ENCODE measurements at places on chromosomes 3 and 15.

DNA sequence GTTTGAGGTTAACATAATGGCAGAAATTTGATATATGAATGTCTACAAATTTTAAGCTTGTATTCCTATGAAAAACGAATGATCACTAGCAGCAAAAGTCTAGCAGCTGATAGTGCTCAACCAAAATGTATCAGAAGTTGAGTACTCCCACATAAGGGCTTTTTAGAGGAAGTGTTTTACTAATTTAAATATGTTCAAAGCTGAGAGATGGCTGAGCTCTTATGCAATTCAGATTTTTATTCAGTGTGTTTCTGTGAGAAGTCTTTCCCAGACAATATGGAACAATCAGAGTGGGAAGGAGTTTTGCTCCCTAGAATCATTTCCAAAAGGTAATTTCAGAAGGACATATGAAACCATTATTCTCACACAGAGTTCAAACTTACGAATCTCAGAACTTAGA lies 327.0 kb downstream of the ZPLD1 start:
- no peak for DNase-seq

- DNase-seq = no peak
Measured at GRCh38 chr3:110528305-110529121, 543.1 kb upstream of the NECTIN3 start.

GRCh38 chr3:126472277-126473006 lies 3.2 kb downstream of the ZXDC start:
- no peak for DNase-seq

DNA sequence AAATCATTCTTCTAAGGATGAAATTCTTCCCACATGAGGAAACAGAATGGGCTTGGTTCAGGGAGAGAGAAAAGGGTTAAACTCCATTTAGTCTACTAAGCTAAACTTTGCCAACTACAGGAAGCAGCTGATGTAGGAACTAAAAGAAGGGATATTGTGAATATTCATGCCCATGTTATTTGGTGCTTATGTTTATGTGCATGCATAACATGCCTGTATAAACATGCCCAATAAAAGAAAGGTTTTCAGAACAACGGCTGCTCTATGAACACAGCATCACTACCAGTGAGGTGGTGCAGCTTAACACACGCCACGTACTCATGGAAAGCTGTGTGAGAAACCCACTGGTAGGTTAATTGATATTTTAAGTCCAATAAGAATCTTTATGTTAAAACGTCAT lies 59.4 kb upstream of the VGLL4 start:
- DNase-seq = no peak
